Mucosa of descending colon (tissue), 3 donors: ENCODE measurements at places on chromosomes 7 and 10. TPM values are rescaled to one million over a fixed set of nuclear protein-coding genes. Genes with fewer than 3 reads are reported as not detected.

GAD2 gene
- not detected for total RNA-seq

PRKG1 gene
- 21.1 TPM for total RNA-seq

GATA3 gene
- 0.47 TPM for total RNA-seq

ABLIM1 gene
- 67.1 TPM for total RNA-seq

SH2D4B gene
- total RNA-seq, result not detected

PIK3AP1 gene
- 13.2 TPM for total RNA-seq

SMIM30 gene
- 26.9 TPM for total RNA-seq

TTYH3 gene
- 63.7 TPM for total RNA-seq

MEPCE gene
- 46.8 TPM for total RNA-seq

PON1 gene
- total RNA-seq, result not detected

SLC13A1 gene
- total RNA-seq, result 1.6 TPM

TBRG4 gene
- total RNA-seq, result 84.0 TPM

GRCh38 chr10:35236739-35237138, 99.6 kb upstream of the CCNY start:
- no peak for DNase-seq

- no peak for DNase-seq
Observed at GRCh38 chr10:35359056-35359455, 22.7 kb downstream of the CCNY start.

- DNase-seq, result no peak
Observed at GRCh38 chr7:77284005-77284404, 84.4 kb upstream of the FGL2 start.

DNA sequence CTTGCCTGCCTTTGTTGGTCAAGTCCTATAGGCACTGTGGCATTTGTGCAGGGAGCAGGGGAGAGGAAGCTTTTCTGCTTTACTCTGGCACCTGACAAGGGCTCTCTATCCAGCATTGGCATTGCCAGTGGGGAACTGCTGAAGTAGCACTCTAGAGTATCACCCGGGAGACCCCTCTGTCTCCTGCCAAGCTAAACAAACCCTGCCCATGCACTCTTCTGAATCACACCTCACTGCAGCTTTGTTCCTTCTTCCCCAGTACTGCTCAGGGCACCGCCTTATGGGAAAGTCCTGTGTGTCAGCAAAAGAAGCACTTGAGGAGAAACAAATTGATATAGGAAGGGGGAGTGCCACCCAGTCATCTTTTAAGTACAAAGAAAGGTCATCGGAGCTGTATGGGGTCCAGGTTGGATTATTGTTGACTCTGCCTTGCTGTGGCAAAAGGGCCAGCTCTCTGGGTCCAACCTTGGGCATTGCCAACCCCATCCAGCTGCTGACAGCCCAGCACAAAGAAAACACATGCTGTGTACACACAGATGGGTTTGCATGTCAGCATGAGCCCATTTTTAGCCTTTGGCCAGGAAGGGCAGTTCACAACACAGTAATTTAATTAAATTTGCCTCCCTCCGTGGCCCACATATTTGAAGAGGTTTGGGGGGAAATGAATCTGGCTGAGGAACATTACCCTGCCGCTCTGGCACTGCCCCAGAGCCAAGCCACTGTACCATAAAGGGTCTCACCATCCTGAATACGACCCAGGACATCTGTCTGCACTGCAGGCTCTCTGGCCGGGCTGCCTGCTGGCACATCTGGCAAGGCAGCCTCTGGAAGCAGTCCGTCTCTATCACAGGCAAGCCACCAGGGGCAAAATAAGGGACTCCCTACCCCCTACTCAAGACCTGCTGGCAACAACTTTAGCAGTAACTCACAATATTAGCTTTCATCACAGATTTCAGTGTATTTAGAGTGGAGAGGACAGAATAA, 13.1 kb downstream of the LRRC4 start:
- no peak for DNase-seq

GRCh38 chr7:122766593-122766992, 63.9 kb upstream of the RNF148 start:
- no peak for DNase-seq

DNA sequence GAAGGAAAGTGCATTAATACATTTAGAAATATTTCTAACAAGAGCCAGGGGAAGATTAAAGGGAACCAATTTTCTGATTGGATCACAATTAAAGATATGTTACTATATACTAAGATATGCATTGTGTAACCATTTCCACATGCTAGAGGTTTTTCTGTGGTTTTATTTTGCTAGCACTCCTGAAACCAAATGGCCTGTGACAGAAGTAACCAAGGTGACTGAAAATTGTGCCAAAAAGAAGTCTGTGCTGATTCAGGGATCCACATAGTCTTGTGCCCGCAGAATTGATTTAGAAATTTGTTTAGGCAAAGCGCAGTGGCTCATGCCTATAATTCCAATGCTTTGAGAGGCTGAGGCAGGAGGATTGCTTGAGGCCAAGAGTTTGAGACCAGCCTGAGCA, 1.8 kb downstream of the CC2D2B start:
- DNase-seq, result no peak

- DNase-seq, result no peak
Observed at GRCh38 chr10:88991899-88992320, 1.3 kb downstream of the FAS start.

- no peak for DNase-seq
Observed at GRCh38 chr7:39353615-39354376, 212.4 kb upstream of the YAE1 start.

DNA sequence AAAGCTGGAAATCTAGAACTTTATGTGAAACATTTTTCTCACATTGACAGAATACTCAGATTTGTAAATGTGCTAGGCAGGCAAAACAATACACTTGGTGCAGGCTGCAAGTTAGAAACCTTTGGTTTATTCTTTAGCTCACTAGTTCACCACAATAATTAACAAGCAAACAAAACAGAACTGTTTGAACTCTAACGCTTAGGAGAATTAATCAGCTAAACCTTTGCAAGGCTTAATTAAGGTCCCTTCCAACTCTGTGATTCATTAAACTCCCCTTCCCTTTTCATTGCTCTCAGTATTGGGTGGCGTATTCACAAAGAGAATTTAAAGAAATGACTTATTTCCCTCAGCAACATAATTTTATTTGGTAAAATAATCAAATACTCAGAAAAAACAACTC, 99.0 kb downstream of the PON1 start:
- DNase-seq, result no peak

DNA sequence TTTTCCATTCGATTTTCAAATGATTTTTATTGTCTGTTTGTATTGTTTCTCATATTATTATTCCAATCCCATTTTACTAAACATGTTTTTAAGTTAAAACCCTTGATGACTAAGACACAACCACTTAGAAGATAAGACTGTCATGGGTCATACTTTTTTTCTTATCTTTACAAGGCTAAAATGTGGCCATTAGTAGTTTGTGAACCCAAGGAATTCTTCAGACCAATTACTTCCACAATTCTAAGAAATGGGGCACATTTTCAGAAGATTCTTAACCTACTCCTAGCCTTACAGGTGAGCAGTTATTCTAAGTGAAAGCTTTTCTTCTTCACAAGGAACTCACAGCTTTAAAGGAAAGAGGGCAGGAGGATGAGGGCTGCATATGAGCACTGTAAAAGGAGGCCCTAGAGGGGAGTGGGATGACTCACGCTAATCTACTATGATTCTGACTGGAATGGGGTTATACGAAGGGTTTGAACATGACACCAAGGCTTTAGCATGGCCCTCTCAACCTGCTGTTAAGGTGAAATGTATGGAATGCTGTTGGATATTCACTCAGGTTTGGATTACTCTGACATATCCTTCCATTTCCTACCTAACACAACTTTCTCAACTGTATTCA, 81.0 kb downstream of the SORCS1 start:
- DNase-seq, result no peak

DNA sequence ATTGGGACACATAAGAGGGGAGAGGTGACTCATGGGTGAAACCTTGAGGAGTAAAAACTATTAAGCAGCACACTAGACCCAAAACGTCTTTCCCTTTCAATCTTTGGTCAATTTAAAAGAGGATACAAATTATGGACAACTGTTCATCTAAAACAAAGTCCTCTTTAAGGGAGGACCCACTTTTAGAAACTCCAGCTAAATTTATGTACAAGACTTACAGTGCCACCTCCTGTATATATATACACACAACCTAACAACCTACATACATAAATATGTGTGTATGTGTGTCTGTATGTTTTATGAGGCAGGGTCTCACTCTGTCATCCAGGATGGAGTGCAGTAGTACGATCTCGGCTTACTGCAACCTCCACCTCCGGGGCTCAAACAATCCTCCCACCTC, 18.1 kb upstream of the ZC3HAV1 start:
- no peak for DNase-seq

GRCh38 chr10:5321273-5321672, 43.5 kb upstream of the UCN3 start:
- no peak for DNase-seq

DNA sequence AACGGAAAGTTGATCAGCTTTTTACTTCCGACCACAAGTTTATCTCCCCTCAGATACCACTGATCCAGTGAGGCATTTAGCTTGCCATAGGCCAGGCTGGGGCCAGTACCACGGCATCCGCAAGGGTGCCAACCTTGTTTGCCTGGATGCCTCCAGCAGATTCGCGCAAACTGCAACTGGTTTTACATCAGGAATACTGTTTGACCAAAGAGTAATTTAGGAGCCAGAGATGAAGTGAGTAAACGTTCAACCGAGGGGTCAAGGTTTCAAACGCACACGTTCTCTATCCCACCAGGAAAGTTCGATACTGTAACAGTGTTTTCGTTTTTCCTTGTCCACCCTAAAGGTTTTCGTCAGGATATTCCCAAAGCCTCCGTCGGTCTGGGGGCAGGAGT, 266 bp upstream of the MDFIC start:
- peak; percentile 58 for DNase-seq

DNA sequence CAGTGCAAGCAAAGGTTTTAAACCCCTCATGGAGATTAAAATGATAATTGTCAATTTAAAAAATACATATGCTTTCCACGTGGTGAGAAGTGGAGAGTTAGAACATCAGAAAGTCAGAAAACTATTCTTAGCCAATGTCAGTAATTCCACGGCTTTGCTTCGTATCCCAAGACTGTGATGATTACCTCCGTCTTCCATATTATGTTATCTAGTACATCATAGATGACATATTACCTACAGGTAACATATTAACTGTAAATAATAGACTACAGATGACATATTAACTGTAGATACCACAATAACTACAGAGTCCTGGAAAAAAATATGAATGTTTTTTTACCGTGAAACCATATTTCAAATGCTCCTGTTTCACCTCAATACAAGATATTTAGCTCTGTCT, 579.4 kb upstream of the PFKP start:
- no peak for DNase-seq

DNA sequence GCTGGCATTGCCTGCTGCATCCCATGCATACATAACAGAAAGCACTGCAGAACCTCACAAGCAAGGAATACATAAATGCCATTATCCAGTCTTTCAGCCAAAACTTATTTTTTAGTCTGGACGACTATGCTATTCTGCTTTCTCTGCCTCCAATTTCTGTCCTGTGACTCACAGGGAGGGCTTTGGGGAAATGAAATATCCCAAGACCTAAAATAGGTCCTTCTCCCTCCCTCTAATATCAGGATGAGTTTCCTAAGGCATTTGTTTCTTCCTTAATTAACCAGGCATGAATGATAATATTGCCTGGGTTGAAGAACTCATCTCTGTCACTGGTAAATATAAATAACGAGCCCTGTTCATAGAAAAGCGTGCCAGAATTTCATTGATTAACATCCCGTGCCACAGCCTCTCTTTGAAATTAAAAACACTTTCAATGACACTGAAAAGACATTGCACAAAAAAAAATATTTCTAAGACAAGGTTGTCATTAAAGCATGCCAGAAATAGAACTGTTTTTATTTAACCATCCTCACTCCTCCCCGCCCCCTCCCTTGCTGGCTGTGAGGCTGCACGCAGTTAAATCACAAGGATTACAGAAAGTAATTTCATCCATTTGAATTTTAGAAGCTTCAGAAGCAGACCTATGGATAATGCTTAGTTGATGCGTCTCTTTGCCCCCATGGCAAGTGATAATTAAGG, 103.0 kb upstream of the ANKRD1 start:
- no peak for DNase-seq

DNA sequence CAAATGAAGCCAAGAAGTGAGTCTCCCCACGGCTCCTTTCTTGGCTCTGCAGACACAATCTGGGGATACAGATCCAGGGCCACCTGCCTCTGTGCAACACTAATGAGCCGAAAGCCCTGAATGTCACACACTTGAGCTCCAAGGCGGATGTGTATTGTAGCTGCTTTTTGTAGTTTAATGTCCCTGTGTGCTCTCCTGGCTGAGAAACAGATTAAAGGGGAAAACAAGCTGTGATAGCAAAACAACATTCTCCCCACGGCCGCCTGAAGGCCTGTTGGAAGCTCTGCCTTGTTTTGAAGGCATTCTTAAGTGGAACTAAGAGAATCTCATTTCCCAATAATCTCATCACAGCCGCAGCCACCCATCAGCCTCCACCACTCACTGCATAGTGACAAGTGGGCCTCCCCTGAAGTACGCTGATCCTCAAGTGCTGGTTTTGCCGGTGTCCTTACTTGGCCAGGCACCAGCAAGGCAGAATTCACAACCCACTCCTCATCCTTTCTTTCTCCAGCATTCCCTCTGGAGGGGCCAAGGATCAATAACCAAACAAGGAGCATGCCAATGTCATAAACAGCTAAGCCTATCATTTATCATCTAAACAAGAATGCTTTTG, 44.4 kb upstream of the AMPH start:
- no peak for DNase-seq

GRCh38 chr10:119595134-119595675, 1.6 kb downstream of the TIAL1 start:
- no peak for DNase-seq

GRCh38 chr7:127588019-127588696, at the start of gene ARF5:
Gene ARF5 (plus strand): TSS chr7:127588411. CDS start chr7:127588499, 88 bp downstream.
- DNase-seq, result peak; percentile 93

GRCh38 chr10:21184216-21184615, 287.1 kb upstream of the NEBL start:
- DNase-seq, result no peak

DNA sequence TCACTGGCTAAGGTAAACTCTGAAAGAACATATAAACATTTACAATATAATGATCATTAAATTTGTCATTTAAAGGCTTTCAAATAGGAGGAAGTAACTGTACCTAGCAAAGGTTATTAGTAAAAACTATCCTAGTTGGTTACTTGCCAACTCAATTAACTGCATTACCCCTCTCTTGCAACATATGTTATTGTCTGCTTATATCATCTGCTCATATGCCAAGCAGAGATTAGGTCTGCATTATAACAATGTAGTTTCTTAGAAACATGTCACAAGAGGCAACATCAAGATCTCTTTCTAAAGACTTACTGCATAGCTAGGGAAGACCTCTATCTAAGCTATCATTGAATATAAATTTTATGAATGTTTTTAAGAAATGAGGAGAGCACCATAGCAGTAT, 132.5 kb downstream of the RELN start:
- no peak for DNase-seq

- DNase-seq, result no peak
Observed at GRCh38 chr7:95996174-95996573, 223.8 kb downstream of the DYNC1I1 start.
